ENCODE measurements at places on chromosomes 4 and X.

DNA sequence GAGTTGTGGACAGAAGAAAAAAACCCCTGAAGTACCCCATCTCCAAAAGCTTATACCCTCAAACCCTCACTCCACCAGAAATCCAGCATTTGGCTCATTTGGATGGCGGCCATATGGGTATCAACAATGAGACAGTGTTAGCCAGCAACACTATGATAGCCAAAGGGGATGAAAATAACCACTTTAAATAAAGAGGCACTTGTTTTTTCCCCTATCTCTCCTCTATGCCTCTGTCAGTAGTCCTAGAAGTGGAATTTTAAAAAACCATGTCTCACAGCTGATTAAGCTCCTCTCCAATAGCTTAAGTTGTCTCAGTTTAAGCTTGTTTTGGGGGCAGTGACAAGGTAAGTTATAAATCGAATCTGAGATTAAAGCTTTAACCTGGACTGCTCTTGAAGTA is 124.0 kb downstream of the MOSPD2 start:
- no peak for DNase-seq

- DNase-seq = no peak
Observed at GRCh38 chr4:123840197-123840596, 443.6 kb downstream of the SPRY1 start.

DNA sequence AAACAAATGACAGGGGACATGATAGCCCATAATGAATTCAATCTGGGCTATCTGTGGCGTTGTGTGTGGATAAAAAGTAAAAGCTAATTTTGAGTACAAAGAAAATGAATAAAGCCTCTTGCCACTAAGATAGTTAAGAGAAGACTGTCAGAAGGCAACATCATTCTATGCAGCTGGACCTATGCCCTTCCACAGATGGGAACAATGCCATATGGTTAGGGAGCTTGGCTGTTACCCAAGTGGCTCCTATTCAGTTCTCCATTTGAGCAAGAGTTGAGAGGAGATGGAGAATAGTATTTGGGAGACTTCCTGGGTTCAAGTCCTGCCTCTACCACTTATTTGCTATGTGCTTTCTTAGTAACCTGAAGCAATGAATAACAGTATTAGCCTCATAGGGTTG is 107.7 kb downstream of the ANXA3 start:
- no peak for DNase-seq

DNA sequence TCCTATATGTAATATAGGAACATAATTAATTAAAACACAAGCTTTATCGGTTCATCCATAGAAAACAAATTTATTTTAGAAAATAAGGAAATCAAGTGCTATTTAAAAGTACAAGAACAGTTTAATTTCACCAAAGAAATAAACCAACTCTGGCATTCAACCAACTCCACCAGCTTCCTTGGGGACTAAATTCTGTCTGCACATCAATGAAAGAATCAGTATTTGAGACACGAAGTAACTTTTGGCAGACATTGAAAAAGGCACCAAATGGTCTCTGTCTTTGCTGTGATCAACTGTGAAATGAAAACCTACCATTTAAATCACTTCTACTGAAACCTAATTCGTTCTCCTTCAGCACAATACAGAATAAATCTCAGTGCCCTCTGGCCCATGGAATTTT is 719.7 kb upstream of the GRIA3 start:
- DNase-seq = no peak

DNA sequence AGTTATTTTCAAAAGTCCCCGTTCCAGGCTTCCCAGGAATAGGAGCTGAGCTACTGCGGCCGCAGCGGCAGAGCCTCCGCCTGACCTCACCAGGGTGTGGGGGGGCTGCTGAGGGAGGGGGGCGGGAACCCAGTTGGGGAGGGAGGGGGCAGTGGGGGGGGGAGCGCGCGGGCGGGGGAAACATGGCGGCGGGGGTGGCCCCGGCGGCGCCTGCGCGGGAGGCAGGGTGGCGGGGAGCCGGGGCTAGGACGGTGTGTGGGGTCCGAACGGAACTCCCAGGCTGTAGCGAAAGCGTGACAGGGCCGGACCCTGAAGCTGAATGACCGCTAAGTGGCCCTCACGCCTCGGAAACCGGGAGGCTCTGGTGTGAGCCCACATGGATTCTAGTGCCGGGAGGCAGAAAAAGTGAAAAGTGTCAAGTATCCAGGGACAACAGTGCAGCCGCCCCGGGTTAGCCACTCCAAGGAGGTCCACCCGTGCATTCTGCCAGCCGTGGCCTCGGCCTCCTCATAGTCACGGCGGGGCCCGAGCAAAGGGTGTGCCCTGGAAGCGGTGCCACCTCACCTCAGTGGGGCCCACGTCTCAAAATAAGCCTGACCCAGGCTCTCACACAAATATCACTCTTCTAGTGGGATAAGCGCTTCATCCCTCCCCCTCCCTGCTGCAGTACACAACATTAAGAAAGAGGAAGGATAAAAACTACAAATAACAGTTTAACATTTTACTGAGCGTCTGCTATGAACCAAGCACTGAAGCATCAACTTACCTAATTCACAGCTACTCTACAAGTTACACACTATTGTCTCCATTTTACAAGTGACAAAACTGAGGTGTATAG is at the start of gene KLHL13:
Gene KLHL13 (minus strand): TSS at position 98 of the 838 bp plus-strand sequence. CDS start 88,337 bp downstream, outside the sequence.
- DNase-seq = no peak

DNA sequence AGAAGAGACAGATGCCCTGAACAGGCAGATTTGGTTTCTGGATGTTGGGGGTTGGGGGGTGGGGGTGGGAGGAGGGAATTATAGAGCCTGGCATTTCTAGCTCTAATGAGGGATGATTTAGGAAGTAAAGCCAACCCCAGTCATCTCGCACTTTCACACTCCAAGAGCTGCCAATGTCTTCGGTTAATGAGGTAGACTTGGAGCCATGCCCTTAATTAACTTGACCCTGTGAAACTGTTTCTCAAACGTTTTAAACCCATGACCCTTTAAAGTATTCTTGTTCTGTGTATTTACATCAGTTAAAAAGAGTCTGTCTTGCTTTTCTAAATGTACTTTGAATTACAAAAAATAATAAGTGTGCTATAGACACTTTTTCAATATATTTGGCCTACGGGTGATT is 466.9 kb downstream of the FAT4 start:
- no peak for DNase-seq

- no peak for DNase-seq
Observed at GRCh38 chrX:37824491-37825214, 22.7 kb downstream of the DYNLT3 start.

- DNase-seq = no peak
Observed at GRCh38 chr4:83139514-83140156, 25.1 kb upstream of the PLAC8 start.

DNA sequence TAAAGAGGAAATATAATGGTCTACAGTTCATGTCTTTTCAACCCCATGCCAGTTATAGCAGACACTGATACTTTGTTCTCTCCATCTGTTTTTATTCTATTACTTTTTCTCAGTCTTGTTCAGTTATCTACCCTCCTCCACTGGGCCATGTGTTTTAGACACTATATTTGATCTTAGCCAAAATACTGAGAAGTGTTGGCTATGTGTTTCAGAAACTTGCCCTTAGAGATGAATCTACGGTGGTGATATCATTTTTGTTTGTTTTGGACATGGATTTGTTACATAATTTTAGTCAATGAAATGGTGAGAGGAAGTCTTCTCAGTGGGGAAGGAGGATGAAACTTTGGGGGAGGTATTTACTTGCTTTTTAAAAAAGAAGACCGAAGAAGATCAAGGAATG is 211.5 kb upstream of the DDX53 start:
- no peak for DNase-seq

GRCh38 chr4:164383358-164384220 is 370.3 kb upstream of the SMIM31 start:
- DNase-seq = no peak

GRCh38 chr4:66633477-66633876 is 911.8 kb downstream of the CENPC start:
- no peak for DNase-seq

- no peak for DNase-seq
Observed at GRCh38 chrX:11687157-11687556, 21.4 kb upstream of the ARHGAP6 start.

DNA sequence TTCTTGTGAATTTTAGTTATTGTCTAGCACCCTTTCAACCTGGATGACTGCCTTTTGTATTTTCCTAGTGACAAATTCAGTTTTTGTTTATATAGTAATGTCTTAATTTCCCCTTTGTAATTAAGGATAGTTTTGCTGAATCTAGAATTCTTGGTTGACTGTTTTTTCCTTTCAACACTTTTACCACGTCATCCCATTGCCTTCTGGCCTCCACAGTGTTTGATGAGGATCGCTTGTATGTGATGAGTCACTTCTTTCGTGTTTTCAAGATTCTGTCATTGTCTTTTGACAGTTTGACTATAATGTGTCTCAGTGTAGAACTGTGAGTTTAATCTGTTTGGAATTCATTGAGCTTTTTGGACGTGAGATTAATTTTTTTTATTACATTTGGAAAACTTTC is 30.1 kb downstream of the KDM6A start:
- no peak for DNase-seq

GRCh38 chrX:102067966-102068723 is 57.3 kb upstream of the TCEAL2 start:
- DNase-seq = no peak

GRCh38 chr4:26105815-26106699 is 192.0 kb downstream of the SMIM20 start:
- DNase-seq = no peak

- DNase-seq = no peak
Observed at GRCh38 chr4:86939729-86940575, 5.1 kb downstream of the AFF1 start.

DNA sequence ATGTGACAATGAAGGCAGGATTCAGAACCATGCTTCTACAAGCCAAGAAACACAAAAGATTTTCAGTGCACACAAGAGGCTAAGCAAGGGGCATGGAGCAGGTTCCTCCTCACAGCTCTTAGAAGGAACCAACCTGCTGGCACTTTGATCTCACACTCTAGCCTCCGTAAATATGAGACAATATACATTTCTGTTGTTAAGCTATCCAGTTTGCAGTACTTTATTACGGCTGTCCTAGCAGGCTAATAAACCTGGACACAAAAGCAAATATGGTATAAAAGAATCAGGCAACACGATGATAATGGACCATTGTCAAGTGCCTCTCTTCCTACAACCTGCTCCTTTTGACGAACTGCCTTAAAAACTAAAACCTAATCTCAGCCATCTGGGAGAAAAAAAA is 114.5 kb downstream of the ZAR1 start:
- DNase-seq = no peak

- no peak for DNase-seq
Observed at GRCh38 chr4:81030061-81030980, at the start of gene BMP3. Gene BMP3, plus strand, starts transcription at chr4:81030708. Its CDS starts 577 bp downstream, at chr4:81031285.

GRCh38 chrX:110847334-110847733 is 51.7 kb upstream of the CHRDL1 start:
- no peak for DNase-seq

DNA sequence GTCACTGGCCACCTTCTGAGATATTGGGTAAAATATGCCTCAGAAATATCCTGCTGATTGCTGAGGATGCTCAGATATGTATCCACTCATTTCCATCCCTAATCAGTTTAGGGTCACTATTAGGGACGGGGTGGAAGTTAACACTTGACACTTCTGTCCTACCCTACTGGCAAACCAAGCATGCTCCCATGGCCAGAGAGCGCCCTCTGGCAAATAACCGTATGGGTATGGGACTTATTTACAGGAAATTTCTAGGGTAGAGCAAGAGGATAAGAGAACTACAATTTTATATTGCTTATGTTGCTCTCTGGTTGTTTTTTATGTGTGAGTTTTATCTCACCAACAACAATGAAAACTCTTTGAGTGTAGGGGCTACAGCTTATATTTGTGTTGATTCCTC is 86.8 kb upstream of the TSPAN7 start:
- DNase-seq = no peak

DNA sequence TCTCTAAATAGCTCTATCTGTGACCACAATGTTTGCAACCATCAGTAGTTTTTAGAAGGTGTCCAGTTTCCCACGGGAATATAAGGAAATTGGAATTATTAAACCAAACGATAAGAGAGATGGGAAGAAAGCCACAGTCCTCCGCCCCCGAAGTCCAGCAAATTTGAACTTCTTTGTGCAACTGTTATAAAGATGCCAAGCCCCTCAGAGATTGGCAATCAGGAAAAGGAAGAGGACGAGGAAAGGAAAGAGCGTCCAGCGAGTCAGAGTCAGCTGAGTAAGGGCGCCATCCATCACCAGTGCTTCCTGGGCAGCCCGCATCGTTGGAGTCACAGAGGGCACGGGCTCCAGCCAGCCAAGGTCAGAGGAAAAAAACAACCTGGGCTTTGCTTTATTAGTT is 35.7 kb downstream of the LDB2 start:
- no peak for DNase-seq

DNA sequence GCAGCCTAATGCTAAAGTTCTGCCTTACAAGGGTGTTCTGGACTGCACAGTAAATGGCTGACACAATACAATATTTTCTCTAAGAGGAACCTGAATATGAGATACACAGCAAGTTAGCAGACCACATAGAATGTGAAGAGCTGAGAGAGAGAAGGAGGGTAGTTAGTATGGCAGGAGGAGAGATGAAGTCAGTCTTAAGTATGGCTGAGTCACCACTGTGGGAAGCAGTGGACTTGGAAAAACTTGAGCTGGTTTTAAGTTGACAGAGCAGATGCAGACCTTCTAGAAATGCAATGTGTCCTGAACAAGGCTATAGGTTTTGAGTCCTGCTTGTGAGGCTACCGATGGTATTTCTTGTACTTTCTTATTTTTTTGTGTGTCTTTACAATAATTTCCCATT is 172.5 kb downstream of the SH2D1A start:
- DNase-seq = no peak

DNA sequence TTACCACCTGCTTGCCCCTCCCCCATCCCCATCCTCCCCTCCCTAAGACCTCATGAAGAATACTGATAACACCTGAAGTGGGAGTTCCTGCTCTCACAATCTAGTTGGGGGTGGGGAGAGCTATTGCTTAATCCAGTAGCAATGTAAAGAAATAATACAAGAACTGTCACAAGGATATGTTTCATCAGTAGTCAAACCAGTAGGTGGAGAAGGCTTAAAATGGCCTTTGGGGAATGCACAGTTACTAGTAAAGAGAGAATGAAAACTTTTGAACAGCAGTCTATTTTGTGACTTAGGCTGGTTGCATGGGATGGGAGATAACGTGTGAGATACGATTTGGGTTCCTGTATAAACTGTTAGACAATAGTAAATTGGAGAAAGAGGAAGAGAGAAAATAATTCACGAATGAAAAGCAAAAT is 6.0 kb downstream of the GALNT7 start:
- DNase-seq = no peak

- DNase-seq = no peak
Observed at GRCh38 chr4:24211856-24212255, 322.0 kb upstream of the PPARGC1A start.

GRCh38 chr4:155582041-155582440 is 84.6 kb upstream of the GUCY1A1 start:
- no peak for DNase-seq

Data from stimulated activated CD8-positive, alpha-beta memory T cell treated with anti-CD3 and anti-CD28 coated beads, Interleukin-4, amount 100 ng/mL, for 1 hour (primary cell).